ENCODE measurements at places on chromosomes 7 and 10.

DNA sequence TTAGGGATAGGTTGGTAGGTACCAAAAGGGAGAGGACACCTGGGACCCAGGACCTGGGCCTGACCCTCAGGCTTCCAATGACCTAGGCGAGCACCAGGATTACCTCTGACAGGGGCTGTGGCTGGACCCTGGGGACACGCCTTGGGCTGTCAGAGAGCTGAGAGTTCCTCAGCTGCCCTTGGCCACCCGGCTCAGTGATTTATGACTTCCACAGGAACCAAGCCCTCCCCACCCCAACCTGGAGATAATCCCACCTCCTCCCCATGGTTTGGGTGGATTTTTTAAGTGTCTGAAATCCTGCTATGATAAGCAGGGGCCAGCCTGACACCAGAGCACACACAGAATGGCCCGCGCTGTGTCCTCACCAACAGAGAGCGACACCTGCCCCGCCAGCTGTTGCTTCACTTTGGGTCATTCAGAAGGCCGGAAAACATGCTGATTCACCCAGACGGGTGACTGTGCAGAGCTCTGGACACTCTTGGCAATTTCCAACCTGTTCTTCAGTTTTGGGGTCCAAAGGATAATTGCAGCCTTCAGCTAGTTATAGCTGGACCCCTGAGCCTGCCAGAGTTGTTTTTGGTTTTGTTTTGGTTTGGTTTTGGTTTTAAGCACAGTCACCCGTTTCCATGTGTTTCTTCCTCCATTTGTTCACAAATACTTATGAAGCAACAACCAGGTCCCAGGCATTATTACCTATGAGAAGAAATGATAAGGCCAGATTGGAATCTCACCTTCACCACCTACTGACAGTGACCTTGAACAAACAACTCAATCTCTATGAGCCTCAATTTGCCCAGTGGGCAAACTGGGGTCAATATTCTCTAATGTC, 78.2 kb downstream of the RAB11FIP2 start:
- no peak for DNase-seq

DNA sequence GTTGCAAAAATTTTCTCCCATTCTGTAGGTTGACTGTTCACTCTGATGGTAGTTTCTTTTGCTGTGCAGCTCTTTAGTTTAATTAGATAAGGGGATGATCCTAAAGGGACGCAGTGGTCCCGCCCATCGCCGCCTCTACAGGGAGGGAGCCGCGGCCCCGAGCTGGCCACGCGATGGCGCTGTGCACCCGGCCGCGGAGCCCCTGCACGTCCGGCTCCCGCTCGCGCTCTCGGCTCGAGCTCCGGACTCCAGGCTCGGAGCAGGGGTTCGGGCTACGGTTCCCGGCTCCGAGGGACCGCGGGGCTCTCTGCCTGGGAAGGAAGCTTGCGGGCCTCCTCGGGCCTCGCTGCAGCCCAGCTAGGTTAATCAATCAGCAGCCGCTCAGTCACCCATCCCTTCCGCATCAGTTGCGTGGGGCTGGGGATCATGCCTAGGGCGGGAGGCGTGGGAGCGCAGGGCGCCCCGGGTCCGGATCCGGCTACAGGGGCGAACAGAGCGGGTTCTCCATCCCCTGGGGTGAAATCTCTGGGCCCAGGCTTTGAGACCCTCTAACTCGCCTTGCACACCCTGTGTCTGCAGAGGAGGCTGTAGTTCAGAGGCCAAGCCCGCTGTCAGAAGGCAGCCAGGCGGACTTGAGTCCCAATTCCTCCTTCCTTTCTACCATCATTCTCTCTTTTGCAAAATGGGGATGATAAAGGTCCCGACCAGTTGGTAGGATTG, 97.9 kb downstream of the WDR11 start:
- peak; percentile 51 for DNase-seq

- DNase-seq, result no peak
Measured at GRCh38 chr7:129768614-129769399, 157.3 kb downstream of the NRF1 start.

DNA sequence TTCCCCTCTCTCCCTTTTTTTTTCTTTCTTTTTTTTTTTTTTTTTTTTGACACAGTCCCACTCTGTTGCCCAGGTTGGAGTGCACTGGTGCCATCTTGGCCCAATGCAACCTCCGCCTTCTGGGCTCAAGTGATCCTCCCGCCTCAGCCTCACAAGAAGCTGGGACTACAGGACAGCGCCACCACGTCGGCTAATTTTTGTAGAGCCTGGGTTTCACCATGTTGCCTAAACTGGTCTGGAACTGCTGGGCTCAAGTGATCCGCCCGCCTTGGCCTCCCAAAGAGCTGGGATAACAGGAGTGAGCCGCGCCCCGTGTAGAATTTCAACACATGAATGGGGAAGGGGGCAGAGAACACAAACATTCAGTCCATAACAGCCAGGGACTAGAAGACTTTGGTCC, 2.6 kb upstream of the SP4 start:
- DNase-seq, result no peak

- DNase-seq, result no peak
Measured at GRCh38 chr7:35370687-35371086, 116.8 kb upstream of the TBX20 start.

GRCh38 chr10:94016727-94017714, 23.3 kb downstream of the PLCE1 start:
- DNase-seq, result no peak

- no peak for DNase-seq
Measured at GRCh38 chr10:83122336-83122735, 1017.0 kb upstream of the GHITM start.

- no peak for DNase-seq
Measured at GRCh38 chr10:3435671-3436070, 263.1 kb upstream of the PITRM1 start.

DNA sequence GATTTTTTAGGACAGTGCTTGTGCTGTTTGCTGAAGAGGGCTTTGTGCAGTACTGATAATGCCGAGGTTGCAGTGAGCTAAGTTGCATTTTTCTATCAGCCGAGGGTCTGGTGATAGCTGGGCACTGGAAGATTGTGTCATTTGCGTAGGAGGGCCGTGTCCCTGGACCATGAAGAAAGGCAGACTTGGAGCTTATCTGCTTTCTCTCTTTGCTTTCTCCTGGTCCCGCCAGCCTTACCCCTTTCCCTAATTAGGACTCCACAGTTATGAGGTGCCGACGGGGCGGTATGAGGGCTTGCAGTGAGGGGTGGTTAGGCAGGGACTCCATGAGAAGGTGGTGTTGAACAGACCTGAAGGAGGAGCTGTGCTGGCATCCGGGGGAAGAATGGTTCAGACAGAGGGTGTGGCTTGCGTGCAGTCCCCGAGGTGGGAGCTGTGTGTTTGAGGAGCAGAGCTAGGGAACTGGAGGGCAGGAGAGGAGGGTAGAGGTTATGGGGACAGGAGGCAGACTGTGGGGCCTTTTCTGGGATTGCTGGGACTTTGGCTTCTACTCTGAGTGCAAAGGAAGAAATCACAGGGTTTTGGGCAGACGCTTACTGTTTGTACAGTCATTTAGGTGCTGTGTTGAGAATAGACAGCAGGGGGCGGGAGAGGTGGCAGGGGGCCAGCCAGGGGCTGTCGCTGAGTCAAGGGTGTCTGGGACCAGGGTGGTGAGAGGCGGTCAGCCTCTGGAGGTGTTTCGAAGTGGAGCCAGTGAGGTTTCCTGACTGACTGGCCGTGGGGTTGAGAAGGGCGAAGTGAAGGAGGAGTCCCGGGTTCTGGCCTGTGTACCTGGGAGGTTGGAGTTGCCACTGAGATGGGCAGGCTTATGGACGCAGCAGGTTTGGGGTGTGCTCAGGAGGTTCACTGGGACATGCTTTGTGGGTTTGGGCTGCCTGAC, 43.4 kb downstream of the PRF1 start:
- peak; percentile 44 for DNase-seq

DNA sequence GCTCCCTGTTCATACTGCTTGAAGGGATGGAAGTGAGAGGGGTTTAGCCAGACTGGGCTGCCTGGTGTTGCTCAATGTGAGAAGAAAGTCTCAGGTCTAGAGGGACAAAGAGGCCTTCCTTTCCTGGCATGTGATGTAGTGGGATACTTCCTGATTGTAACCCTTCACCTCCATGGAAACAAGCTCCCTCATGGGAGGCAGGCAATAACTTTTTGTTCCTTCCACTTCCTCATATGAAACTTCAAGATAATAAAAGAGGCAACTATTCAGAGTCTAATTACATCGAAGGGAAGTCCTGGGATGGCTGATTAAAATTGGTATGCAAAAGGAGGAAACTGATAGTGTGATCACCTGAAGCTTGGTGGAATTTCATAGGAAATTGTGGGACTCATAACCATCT, 84.1 kb upstream of the ETV1 start:
- DNase-seq, result no peak

- DNase-seq, result no peak
Measured at GRCh38 chr10:17905491-17905890, 46.2 kb upstream of the SLC39A12 start.

DNA sequence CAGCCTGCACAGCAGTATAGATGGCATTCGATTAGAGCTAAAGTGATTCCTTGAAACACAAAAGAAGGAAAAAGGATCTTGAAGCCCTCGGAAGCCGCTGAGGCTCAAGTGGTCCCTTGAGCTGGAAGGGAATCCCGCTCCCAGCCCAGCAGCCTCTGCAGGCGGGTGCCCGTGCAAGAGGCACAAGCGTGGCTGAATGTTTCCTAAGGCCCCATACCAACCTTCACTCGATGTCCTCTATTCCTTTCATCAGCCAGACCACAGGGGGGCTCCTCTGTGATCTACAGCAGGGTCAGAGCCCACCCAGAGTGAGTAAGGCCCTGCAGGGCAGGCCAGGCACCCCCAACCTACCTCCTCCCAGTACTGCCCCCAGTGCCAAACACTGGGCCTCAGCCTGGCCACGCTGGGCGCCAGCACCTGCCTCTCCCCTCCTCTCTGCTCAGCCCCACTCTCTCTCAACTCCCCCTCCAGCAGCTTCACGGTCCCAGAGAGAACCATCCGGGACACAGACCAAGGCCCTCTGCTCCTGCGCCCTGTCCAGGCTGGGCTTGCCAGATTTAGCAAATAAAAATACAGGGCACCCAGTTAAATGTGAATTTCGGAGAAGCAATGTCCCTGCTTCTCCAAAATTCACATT, 30.5 kb downstream of the EBF3 start:
- no peak for DNase-seq

- no peak for DNase-seq
Measured at GRCh38 chr7:107995184-107996071, 7.5 kb downstream of the LAMB1 start.

- no peak for DNase-seq
Measured at GRCh38 chr10:6595499-6595898, 15.4 kb upstream of the PRKCQ start.

DNA sequence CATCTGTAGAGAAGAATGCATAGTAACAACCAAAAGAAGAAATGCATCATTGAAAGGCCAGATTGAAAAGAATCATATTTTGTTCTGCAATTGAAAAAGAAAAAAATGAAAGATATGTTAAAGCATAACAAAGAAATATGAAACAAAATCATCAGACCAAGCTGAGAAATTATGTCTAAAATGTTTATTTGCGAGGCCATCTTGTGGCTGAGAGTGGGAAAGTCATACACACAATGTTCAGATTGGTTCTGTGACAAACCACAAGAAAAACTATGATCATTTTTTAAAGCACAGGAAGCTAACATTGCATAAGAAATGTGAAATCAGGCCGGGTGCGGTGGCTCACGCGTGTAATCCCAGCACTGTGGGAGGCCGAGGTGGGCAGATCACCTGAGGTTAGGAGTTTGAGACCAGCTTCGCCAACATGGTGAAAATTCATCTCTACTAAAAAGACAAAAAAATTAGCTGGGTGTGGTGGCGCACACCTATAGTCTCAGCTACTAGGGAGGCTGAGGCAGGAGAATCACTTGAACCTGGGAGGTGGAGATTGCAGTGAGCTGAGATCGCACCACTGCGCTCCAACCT, 36.6 kb downstream of the ABCB5 start:
- DNase-seq, result no peak

- DNase-seq, result no peak
Measured at GRCh38 chr7:98378210-98378819, 22.6 kb downstream of the BAIAP2L1 start.

DNA sequence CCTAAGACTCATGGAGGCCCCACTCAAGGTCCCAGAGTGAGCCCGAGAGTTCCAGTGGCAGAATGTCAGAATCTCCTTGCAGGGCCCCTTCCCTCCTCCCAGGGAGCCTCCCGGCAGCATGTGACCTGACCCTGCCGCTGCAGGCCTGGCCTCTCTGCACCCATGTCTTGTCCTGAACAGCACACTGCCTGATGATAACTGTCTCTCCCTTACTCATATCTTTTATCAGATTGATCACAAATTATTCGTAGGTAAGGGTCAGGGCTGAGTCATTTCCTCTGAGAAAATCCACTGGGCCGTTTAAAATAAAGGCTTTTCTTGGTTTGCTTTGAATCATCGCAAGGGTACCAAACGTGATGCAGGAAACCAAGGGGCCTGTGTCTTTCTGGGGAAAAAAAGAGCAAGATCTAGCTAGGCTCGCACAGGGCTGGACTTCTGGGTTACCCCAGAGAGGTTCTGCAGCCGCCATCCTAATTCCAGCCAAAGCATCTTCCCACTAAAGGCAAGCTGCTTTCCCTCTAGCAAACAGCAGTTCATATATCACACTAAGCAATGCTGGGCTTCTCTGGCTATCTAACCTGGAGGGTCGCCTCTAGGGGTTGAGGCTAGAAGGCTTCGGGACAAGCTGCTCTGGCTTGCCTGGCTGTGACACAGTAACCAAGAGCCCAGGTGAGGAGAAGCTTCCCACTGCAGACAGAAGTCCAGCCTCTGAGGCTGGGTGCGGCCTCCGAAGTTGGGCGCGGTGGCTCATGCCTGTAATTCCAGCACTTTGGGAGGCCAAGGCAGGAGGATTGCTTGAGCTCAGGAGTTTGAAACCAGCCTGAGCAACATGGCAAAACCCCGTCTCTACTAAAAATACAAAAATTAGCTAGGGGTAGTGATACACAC, 104.9 kb downstream of the SPDYE5 start:
- DNase-seq, result no peak

- DNase-seq, result no peak
Measured at GRCh38 chr10:113213035-113213434, 263.0 kb downstream of the TCF7L2 start.

DNA sequence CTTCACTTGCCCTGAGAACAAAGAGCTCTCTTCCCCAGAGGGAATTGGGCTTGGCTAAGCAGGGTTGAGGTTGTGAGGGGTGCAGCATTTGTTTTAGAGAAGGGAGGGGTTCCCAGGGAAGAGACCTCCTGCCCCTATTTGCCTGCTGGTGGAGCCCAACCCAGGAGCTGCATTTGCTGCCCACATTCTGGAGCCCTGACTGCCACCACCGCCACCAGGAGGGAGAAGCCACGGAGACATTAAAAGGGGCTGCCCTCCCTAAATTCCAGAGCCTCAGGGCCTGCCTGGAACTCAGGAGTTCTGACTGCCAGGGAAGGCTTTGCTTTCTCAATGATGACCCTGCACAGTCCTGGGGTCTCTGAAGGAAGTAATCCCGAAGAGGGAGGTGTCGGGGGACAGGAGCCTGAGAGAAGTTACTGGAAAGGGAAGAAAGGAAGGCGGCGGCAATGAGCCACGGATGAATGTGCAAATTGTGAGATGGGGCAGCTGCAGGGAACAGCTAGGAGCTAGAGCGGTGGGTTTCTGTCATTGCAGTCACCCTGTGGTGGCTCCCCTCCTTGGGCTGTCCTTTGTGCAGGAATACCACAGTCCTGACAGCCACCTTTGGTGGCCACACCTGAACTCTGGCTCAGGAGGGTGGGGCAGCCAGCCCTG, 51.3 kb downstream of the NEURL1 start:
- DNase-seq, result no peak

- no peak for DNase-seq
Measured at GRCh38 chr7:3861941-3862340, 560.9 kb downstream of the SDK1 start.

All from stimulated activated CD4-positive, alpha-beta T cell treated with anti-CD3 and anti-CD28 coated beads, Interleukin-12 subunit alpha, Interleukin-12 subunit beta, amount 100 ng/mL, for 24 hours (primary cell).